ENCODE measurements at places on chromosomes 1 and 21.

DNA sequence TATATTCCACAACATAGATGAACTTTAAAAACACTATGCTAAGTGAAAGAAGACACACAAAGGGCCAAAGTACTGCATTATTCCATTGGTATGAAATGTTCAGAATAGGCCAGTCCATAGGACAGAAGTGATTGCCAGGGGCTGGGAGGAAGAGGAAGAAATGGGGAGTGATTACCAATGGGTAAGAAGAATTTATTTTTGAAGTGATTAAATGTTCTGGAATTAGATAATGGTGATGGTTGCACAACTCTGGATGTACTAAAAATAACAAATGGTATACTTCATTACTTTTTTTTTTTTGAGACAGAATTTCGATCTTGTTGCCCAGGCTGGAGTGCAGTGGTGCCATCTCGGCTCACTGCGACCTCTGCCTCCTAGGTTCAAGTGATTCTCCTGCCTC, 61.7 kb downstream of the CHD5 start:
- no peak for DNase-seq

DNA sequence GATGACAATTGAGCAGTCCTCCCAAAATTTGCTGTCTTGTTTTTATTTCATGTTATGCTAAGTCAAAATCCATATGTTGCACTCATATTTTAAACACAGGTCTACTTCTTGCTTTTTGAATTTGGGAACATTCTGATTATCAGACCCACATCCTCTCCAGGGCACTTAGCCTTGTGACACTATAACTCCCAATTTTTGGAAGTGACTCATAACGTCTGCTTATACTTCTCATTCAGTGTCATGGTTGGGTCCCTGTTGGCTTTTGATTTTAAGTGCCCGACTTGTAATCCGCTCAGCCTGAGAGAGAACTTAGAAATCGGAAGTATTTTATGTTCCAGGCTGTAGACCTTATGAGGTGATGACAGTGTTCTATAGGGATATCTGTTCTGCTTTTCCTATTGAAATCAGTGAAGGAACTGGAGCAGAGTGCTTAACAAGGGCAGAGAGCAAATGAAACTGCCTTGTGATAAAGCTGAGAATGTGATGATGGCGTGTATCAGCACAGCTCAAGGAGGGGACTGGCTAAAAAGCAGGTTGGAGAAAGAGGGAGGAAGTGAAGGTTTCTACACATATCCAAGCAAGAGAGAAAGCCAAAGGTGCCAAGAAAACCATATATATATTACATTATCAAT, 136.0 kb downstream of the HLX start:
- DNase-seq: no peak

DNA sequence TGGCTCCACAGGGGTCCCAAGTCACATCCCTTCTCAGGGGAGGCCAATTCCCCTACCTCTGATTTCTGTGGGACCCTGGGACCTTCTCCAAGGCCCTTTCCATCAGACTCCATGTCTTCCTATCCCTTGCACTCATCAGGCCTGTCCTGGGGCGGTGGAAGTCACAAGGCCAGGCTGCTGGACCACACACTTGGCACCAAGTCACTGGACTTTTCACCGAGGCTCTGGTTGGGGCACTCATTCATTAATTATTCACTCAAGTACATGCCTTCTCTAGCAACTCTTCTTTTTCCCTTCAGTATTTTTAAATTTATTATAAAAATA, 11.2 kb upstream of the FOXO6 start:
- DNase-seq: no peak

DNA sequence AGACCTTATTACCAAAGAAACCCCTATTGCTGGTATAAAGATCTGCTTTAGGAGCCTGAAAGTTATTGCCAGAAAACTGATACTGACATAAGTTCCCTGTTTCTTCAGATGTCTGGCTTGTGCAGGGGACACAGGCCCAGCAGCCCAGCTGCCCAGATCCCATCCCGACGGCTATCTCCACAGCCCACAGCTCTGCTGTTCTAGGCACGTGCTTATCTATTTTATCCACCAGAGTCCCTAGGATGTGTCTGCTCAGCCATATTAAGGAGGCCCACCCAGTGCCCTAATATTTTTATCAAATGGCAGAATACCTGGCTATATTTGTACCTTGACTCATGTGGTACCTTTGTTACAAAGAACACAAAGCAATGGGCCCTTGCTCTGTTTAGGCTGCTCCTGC, 58.9 kb downstream of the DDX20 start:
- no peak for DNase-seq

DNA sequence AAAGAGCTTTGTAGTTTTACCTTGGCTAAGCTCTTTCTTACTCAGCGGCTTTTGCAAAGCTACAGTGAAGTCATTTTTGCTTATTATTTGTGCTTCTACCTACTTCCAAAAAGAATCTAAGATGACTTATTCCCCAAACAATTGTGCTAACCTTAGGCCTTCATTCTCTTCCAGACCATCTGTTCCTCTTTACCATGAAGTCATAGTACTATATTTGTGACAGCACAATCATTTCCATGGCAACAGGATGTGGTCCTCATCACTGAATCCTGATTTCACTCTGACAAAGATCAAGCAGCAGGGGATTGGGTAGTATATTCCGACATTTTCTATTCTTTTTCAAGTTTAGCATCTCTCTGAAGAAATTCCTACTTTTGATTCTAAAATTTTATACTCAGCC, 24.8 kb upstream of the NMNAT2 start:
- no peak for DNase-seq

DNA sequence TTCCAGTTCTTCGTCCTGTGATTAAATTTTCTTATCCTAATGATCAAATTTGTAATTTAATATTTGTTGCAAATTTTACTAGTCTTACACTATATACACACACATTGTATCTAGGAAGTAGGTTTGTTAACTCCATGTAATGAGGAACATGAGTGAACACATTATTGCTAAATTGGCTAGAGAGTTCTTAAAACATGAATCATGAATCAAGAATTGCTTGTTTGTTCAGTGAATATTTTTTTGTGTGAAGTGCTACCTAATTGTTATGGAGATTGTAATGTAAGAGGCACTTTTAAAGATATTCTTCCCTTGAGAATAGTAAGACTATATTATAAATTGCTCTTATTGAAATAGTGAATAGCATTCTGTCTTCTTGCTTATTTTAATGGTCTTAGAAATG, 4.6 kb downstream of the GPSM2 start:
- DNase-seq: no peak

- no peak for DNase-seq
Measured at GRCh38 chr1:91098299-91098906, 76.6 kb upstream of the ZNF644 start.

- DNase-seq: no peak
Measured at GRCh38 chr1:214420833-214421232, 130.6 kb downstream of the PTPN14 start.

DNA sequence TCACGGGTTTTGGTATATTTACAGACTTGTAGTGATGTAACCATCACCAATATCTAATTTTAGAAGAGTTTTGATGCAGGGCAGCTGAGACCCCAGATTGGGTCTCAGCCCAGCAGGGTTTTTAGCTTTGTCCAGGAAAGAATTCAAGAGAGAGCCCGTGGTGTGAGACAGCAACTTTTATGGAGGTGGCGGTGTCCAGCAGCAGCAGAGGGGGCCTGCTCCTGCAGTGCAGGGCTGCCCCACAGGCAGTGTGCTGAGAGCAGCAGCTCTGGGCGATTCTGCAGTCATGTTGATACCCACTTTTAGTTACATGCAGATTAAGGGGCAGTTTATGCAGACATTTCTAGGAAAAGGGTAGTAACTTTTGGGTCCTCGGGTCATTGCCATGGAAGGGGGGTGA, 1.8 kb upstream of the EPHX1 start:
- DNase-seq: no peak

- DNase-seq: no peak
Measured at GRCh38 chr1:3750741-3751140, 1.5 kb upstream of the CCDC27 start.

Measured in AG04450 (cell line).